ENCODE measurements at places on chromosomes 2 and 18. TPM values are rescaled to one million over a fixed set of nuclear protein-coding genes. Genes with fewer than 3 reads are reported as not detected.

DNA sequence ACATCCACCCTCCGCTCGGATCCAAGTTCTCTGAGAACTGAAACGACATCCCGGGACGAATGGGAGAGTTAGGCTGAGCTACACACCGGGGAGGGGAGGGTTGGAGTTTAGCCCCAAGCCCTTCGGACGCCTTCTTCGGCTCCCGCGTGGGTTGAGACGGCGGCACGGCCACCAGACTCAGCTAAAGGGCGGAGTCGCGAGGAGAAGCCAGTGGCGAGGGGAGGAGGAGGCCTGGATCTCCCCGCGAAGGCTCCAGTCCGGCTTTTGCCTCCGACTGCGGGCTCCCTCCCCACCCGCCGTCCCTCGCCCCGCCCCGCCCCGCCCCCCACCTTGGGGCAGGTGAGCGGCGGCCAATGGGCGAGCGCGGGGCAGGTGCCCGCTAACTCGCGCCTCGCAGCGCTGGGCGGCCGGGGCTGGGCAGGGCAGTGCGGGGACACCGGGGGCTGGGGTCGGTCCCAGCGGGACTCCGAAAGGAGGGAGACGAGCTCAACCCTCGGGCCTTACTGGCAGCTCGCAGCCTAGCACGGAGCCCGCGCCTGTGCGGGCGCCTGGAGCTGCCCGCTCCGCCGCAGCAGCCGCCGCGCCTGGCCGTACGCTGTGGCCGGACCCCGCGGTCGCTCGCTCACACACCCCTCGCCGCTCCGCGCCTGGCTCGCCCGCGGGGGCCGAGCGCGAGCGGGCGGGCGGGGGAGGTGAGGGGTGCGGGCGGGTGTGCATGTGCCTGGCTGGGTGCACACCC, at the start of gene EMX1:
EMX1 (plus strand) TSS at position 382 of the 739 bp plus-strand sequence; CDS start at position 716, 334 bp downstream.
- no peak for DNase-seq

DNA sequence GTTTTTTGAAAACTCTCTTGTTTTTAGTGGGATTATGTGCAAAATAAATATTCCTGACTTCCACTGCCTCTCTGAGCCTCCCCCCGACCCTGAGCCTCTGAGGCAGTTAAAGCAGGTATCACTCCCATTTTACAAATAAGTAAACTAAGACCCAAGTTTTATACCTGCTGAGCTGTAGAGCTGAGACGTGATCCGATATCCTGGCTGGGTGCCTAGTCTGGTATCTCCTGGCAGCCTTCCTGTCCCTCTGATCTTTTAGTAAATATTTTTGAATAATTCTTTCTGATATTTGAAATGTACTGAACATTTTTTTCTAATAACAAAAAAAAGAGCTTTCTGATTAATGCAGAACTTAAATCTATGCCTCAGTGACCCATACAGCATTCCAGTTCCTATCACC, 108.3 kb upstream of the NOSTRIN start:
- DNase-seq = no peak

DNA sequence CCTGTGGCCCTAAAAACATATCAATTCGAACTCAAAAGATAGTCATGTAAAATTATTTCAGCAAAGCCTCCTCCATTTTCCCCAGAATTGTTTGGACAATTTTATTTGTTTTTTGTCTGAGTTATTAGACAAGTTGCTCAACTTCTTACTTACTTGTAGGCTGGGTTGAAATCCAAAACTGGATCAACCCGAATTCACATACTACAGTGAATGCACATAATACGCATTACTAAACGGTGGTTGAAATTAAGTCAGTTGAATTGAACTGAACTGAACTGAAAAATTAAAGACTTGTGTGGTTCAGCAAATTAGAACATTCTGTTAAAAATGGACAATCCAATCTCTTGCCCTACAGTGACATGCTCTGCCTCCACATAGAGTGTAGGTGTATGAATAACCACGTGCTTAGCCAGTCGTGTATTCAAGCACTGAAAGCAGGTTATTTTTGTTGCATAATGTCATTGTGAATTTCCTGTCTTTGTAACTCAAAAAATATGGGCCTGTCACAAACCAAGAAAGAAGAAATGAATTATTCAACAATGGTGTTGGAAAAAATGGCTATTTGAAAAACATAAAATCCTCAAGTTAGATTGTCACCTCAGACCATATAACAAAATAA, 441.0 kb downstream of the TXNL1 start:
- DNase-seq = no peak

DNA sequence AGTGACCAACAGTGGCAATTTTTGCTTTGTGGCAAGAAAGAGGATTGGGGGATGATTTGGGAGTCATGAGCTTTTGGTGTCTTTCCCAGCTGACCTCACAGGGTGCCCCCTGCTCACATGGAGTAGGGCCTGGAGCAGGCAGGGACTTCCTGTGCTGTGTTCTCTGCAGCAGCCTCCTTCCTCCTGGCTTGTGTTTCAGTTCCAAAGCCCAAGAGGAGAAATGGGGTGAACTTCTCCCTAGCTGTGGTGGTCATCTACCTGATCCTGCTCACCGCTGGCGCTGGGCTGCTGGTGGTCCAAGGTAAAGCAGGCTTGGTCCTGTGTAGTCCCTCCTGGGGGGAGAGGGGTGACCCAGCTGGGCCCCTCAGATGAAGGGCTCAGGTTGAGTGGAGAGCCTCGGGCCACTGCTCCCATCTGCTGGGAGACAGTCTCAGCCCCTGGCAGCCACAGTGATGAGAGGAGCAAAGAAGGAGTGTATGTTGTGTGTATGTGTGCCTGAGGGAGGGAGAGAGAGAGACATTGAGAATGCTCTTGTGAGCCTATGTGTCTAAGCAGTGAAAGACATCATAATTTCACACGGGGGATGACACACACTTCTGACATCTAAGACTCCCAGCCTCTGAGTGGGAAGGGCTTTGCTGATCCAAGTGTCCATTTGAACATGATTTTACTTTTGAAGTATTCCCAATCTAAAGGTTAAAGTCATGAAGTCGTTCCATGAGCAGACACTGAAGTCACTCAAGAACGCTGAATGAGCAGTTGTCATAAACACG, 27.2 kb downstream of the MARCO start:
- DNase-seq = no peak

DNA sequence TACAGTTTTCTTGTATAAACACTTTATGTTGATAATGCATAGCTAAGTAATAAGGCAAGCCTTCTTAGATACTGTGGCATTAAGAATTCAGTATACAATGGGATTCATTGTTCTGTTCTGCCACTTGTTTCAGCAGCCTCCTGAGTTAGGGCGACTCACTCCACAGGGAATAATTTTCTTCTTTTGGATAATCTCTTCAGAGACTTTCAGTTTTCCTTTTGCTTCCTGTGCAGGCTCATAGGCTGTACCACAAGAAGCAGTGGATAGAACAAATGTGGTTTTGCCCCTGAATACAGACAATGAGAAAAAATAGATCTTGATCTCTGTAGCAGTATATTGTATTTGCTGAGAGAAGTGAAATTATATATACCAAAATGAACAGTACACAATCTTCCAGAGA, 298.0 kb downstream of the ZNF407 start:
- DNase-seq = no peak

GRCh38 chr2:107808959-107809358, 17.7 kb upstream of the RGPD4 start:
- no peak for DNase-seq

DNA sequence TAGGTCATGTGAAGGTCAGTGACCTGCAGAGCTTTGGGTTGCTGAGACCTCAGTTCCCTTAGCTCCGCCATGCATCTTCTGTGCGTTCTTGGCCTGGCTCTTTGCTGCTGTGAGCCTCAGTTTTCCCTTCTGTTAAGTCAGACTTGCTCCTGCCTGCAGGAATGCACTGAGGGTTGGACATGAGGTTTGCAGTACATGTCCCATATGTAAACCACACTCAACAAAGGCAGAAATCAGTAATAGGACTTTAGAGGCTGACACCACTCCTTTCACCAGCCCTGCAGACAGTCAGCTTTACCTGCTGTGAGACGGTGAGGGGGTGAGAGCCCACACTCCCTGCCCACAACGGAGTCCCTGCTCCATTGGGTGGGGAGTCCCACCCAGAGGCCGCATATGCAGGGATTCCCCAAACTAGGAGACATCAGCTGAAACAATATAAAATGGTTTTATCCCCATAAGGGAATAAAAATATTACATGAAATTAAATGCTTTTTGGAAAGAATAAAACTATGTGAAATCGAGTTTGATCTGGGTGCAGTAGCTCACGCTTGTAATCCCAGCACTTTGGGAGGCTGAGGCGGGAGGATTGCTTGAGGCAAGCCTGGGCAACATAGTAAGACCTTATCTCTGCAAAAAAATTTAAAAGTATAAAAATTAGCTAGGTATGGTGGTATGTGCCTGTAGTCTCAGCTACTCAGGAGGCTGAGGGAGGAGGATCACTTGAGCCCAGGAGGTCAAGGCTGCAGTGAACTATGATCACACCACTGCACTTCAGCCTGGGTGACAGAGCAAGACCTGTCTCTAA, 55.1 kb downstream of the MYO7B start:
- DNase-seq = no peak

- no peak for DNase-seq
These were observed 209.7 kb upstream of the COPS8 start for GRCh38 chr2:236875906-236876505.

GRCh38 chr2:149101818-149102217, 63.3 kb downstream of the LYPD6B start:
- no peak for DNase-seq

DNA sequence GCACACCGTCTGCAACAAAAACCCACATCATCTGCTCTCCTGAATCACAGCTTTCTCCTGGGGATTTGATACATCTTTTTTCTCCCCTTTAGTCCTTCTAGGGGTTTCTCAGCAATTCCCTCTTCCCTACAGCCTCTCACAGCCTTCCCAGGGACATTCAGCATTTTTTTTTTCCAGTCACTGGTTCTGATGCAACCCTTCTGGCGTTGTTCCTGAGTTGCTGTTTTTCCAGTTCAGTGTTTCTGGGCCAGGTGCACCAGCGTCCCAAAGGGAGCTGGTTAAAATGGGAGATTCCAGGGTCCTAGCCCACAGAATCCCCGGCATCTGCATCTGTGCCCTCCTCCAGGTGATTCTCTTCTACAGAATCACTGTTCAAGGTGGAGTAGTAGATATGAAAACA, 36.1 kb downstream of the ADCY3 start:
- no peak for DNase-seq

- DNase-seq = no peak
These were observed 99.7 kb upstream of the CYRIA start for GRCh38 chr2:16765356-16765755.

DNA sequence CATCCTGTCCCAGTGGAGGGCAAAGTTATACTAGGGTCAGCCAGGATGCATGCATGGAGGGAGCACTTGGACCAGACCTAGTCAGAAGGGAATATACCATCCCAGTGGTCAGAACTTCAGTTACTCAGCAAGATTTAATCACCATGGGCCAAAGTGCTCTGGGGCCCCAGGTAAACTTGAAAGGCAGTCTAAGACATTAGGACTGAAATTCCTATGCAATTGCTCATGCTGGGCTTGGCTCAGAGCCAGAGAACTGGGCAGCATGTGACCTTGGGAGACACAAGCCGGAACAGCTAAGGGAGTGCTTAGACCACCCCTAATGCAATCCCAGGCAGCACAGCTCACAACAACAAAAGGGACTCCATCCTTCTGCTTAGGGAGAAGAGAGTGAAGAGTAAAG, 401.3 kb downstream of the KCNJ3 start:
- no peak for DNase-seq

DNA sequence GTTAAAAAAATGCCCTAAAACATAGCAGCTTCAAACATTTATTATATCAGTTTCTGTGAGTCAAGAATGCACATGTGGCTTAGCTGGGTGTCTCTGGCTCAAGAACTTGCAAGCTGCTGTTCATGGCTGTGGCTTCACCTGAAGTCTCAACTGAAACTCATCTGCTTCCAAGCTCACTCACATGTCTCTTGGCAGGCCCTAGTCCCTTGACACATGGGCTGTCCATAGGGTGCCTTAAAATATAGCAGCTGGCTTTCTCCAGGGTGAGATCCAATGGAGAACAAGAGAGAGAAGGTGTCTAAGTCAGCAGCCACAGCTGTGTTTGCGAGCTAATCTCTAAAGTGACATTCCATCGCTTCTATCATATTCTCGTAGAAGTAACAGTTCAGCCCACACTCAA, 152.8 kb downstream of the DSEL start:
- DNase-seq = no peak

CDCA7 gene
- total RNA-seq = 7.7 TPM

CLEC4F gene
- total RNA-seq = not detected

GYPC gene
- total RNA-seq = 20.4 TPM

IL1F10 gene
- total RNA-seq = not detected
